ENCODE measurements at places on chromosomes 4 and X. TPM values are rescaled to one million over a fixed set of nuclear protein-coding genes. Genes with fewer than 3 reads are reported as not detected.

DNA sequence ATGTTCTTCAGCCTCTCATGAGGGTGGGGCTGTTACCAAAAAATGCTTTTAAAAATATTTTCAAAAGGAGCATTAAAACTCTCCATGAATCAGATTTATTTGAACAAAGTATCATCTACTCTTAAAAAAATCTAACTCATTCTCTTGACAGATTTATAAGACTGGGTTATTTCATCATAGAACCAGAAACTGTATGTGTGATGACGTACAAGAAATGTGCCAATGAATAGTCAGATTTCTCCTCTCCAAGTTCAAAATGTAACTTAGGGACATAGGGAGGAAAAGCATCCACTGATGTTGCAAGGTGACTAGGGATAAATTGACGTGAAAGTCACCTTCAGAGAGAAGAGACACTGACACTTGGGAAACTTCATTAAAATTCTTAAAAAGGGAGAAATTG lies 89.1 kb upstream of the CLNK start:
- no peak for DNase-seq

CENPE gene
- total RNA-seq, result 4.3 TPM

DNA sequence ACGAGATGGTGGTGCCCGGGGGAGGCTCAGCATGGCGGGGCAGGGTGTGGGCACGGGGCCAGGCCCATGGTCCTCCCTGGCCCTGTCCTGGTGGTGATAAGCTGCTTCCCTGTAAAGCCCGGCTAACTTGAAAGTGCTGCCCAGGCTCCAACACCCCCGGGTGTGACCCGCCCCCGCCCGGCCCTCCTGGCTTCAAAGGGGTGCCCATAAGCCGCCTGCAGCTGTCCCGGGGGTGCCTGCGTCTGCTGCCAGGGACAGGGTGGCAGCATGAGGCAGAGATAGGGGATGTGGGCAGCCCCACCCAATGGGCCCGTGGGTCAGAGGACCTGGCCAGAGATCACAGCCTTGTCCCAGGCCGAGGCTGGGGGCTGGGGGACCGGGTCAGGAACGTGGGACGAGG lies 18.1 kb downstream of the FGFRL1 start:
- DNase-seq, result no peak

DNA sequence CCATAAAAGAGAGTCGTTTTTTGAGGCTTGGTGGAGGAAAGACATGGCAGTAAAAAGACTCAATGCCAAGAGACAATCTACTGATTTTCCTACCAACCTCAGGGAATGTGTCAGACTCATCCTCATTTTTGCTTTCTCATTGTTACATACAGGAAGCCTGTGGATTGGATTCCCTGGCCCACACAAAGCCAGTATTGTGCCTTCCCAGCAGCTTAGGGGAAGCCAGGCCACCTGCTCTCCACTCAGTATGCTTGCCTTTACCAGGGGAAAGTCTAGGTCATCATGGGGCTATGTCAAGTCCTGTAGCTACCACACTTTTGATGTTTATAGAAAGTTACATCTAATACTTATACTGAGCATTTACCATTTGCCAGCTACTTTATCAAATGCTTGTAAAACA lies 11.0 kb downstream of the BMX start:
- no peak for DNase-seq

FAAH2 gene
- total RNA-seq, result 8.2 TPM

IRS4 gene
- total RNA-seq, result not detected

Measured in T-helper 17 cell (primary cell).